ENCODE measurements at places on chromosomes 12 and 14.

DNA sequence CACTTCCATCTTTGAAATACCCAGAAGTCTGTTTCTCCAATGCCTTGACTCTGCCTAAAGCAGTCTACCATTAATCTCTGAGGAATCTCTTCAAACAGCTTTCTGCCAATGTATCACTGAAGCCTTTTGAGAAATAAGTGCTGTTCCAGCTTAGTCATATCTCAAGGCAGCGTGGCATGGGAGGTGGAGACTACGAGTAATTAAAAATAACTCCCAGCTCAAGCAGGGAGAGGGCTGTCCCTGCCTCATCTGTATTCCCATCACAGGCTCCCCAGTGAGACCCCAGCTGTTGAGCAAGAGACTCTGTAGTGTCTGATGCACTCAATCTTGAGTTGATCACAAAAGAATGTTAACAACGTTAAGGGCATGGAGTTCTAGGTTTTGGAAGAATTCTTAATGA, 700.6 kb downstream of the DIO2 start:
- no peak for DNase-seq

DNA sequence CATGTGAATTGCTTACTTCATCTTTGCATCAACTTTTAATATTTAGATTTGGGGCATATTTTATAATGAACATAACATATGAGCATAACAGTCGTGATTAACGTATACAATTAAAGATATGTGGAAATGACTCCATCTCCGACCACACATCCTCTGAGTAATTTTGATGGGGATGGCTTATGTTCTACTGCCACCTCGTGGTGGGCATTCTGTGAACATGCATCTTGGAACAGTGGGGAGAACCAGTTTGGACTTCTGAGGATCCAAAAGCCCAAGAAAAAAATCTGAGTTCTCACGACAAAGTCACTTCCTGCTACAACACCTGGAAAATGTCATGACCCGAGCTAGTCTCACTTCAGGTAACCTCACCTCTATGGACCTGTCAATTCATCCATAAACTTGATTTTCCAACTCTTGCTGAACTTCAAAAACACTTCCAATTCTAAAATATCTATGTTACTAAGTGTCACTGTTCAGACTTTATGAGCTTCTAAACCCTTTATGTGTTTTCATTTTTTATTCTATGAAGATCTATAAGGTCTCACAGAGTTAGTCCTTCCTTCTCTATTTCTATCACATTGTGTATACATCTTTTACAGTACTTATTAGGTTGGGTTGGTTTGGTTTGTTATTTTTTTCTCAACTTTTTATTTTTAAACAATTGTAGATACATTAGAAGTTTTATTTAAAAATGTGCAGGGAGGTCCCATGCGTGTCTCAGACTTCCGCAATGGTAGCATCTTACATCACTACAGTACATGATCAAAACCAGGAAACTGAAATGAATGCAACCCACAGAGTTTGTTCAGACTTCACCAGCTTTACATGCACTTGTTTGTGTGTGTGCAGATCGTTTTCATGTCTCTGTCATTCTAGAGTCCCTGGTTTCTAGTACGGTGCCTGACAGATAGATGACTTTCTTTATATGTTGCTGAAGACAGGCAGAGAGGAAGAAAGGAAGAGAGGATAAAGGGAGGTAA, 38.2 kb upstream of the STAB2 start:
- peak; percentile 69 for DNase-seq

DNA sequence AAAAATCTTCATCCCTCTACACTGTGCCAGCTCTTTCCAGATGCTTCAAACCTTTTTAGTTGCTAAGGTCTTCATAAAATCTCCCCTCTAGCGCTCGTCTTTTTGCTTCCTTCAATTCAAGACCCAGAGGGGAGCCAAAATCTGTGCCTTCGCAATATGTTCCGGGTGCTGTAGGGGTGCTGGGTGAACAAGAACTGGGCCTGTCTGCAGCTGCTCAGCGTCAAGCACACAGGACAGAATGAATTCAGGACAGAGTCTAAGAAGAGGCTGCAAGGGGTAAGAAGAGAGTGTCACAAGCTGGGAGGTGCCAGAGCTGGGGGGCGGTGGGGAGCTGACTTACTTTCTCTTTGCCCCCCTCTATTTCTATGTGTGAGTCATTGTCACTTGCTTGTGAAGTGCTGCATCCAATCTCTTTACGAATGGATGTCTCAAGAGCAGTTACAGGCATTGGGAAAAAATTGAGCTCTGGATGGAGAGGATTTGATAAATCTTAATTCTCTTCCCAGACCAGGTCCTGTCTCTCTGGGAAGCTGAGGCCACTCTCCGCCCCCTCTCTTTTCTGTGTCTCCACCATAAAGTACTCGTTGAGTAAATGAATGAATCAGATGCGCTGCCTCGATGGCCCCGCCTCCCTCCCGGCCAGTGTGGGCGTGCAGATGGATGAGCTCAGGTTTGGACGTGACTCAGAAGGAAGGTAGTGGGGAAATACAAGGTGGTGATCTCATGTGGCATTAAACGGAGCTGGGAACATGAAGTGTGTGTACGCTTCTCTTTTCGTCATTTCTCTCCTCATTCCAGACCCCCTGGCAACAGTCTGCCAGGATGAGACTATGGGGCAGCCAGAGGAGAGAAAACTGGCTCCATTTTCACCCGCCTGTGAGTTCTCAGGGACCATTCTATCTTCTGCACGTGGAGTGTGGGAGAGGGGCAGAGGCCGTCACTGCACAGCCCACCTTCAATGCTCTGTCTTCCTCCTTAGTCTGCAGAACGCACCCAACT, 91.3 kb downstream of the TSPAN9 start:
- peak; percentile 45 for DNase-seq

DNA sequence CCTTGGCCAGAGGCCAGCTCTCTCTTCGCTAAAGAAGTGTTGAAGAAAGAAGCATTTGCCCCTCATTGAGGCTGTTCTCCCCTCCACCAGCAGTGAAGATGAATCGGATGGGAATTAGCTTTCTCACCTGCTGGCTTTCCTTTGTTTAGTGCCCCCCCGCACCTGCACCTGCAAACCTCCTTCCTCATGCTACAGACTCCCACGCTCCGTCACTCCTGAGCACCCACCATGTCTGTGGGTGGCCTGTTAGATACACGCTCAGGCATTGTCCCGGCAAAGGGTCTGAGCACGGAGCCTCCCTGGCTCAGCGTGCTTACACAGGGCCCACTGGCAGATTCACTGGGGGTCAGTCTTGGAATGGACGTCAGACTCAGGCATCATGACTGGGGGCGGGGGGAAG, 121.6 kb downstream of the GLT1D1 start:
- DNase-seq, result no peak

GRCh38 chr14:65332141-65332871, 80.2 kb upstream of the FUT8 start:
- no peak for DNase-seq

DNA sequence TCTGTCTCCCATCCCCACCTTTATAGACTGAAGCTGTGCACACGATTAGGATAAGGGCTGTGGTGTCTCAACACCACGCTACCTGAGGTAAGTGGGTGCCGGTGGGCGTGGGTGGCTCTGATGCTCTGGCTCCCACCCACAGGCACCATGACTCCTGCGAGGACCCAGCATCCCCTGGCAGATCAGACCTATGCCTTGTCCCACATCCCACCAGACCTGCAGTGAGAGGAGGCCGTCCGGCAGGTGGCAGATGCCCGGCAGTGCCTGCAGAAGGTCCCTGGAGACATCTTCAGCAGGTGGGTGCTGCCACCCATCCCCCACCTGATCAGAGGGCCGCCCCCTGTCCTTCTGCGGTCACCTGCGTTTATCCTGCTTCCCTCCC, 104.4 kb upstream of the PRB2 start:
- DNase-seq, result no peak
